ENCODE measurements at places on chromosomes 12 and 14. TPM values are rescaled to one million over a fixed set of nuclear protein-coding genes. Genes with fewer than 3 reads are reported as not detected.
A peak's percentile ranks its signal among the peaks of the same experiment; 100 is the strongest.

The TMEM119 gene
- total RNA-seq, result not detected

The RND1 gene
- total RNA-seq, result 4.0 TPM

The R3HDM2 gene
- total RNA-seq, result 36.6 TPM

The MBIP gene
- 19.0 TPM for total RNA-seq

The MLF2 gene
- total RNA-seq, result 147 TPM

The SYCP3 gene
- 0.25 TPM for total RNA-seq

The RNASE7 gene
- not detected for total RNA-seq

The CIT gene
- total RNA-seq, result 61.8 TPM

The RPS29 gene
- 1,408 TPM for total RNA-seq

DNA sequence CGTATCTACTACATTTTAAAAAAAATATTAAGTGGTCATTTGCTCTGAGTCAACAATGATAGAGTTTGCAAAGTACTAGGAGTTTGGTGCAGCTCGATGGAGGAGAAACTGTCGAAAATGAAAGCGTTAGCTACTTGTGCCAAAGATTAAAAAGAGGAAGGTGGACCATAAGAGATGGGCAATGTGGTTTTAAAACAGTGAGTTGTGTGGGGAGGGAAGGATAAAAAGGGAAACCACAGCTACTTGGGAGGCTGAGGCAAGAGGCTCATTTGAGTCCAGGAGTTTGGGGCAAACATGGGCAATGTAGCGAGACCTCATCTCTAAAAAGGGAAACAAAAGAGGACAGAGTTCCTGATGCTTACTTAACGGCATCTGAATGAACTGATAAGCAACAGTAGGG lies 18.2 kb upstream of the STRAP start:
- no peak for DNase-seq
- H3K27me3 ChIP-seq, result peaks cover 2% of the 10 kb centered on the region
- H3K36me3 ChIP-seq, result no peaks in the 10 kb centered on the region
- H3K4me1 ChIP-seq, result no peaks in the 10 kb centered on the region
- H3K27ac ChIP-seq, result no peak overlapping the region

- no peak overlapping the region for H3K4me3 ChIP-seq
- H3K27ac ChIP-seq, result no peak overlapping the region
Measured at GRCh38 chr12:115140981-115141655, 457.1 kb upstream of the TBX3 start.

- H3K36me3 ChIP-seq, result no peaks in the 10 kb centered on the region
- no peak overlapping the region for H3K4me3 ChIP-seq
- no peaks in the 10 kb centered on the region for H3K4me1 ChIP-seq
- H3K27me3 ChIP-seq, result no peaks in the 10 kb centered on the region
Measured at GRCh38 chr14:99381688-99382060, 99.0 kb downstream of the SETD3 start.

DNA sequence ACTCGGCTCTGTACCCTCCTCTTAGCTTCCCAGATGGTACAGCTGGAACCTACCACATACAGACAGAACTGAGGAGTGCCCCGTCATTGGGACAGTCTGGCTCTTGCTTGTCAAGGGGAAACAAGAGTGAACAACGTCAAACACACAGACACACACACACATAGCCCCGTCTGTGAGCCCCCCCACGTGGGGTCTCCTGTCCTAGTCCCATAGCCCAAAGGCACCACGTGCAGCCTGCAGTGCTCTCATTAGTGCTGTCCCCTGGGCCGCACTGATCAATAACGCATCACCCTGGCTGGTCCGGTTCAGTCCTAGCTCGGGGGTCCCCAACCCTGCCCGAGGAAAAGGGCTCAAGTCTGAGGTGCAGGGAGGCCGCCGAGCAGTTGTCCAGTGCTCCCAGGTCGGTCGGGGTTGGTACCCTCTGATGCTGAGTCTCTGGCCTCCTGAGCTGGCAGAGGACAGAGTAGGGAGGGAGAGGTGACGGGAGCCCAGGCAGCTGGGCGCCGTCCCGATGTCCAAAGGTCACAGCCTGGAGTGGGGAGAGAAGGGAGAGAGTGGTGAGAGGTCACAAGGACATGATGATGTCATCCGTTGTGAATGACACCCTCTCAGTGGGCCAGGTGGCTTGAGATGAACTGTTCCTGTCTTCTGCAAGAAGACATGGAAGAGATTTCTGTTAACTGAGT lies 105.4 kb upstream of the NOS1 start:
- H3K36me3 ChIP-seq, result no peaks in the 10 kb centered on the region
- H3K27ac ChIP-seq, result no peak overlapping the region
- DNase-seq, result no peak
- no peaks in the 10 kb centered on the region for H3K27me3 ChIP-seq
- H3K4me3 ChIP-seq, result no peak overlapping the region

- DNase-seq, result no peak
- no peaks in the 10 kb centered on the region for H3K36me3 ChIP-seq
- H3K4me1 ChIP-seq, result peaks cover 7% of the 10 kb centered on the region
- no peaks in the 10 kb centered on the region for H3K27me3 ChIP-seq
Measured at GRCh38 chr12:77795699-77796098, 35.0 kb upstream of the NAV3 start.

DNA sequence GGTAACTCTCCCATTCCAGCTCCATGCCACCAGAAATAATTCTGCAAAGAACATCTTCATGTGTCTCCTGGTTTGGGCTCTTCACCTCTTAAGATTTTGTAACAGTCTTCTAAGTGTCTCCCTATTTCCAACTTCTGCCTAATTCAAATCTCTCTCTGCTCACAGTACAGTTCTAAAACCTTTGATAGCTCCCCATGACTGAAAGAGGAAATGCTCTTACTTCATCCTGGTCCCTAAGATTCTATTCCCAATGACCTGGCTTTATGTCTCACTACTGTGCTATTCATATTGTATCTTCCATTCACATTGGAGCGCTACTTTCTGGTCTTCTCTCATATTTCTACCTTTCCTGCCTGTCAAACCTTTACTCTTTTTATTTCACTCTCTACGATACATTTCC lies 1.6 kb downstream of the AMN1 start:
- peaks cover 22% of the 10 kb centered on the region for H3K4me1 ChIP-seq
- no peak overlapping the region for H3K27ac ChIP-seq
- H3K36me3 ChIP-seq, result no peaks in the 10 kb centered on the region
- no peak overlapping the region for H3K4me3 ChIP-seq
- H3K27me3 ChIP-seq, result no peaks in the 10 kb centered on the region

DNA sequence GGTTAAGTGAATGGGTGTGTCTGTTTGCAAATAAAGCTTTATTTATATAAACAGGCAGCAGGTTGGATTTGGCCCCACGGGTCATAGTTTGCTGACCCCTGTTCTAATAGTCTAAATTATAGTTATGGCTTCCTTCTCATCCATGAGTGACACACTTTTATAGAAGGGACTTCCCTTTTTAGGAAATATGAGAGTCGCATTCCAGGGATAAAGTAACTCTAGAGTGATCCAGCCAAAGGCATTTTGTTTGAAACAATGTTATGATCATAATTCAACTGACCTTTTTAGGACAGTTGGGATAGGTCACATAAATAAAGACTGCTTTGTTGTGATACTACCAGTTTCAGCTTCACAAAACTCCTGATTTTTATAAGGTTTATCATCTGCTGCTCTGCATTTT lies 87.9 kb downstream of the ALX1 start:
- H3K27me3 ChIP-seq, result no peaks in the 10 kb centered on the region
- peaks cover 16% of the 10 kb centered on the region for H3K4me1 ChIP-seq
- H3K27ac ChIP-seq, result no peak overlapping the region

GRCh38 chr14:103108749-103109207 lies 14.3 kb downstream of the EXOC3L4 start:
- peaks cover 6% of the 10 kb centered on the region for H3K4me1 ChIP-seq
- no peaks in the 10 kb centered on the region for H3K36me3 ChIP-seq
- H3K27me3 ChIP-seq, result peaks cover 5% of the 10 kb centered on the region
- no peak overlapping the region for H3K27ac ChIP-seq
- no peak for DNase-seq

DNA sequence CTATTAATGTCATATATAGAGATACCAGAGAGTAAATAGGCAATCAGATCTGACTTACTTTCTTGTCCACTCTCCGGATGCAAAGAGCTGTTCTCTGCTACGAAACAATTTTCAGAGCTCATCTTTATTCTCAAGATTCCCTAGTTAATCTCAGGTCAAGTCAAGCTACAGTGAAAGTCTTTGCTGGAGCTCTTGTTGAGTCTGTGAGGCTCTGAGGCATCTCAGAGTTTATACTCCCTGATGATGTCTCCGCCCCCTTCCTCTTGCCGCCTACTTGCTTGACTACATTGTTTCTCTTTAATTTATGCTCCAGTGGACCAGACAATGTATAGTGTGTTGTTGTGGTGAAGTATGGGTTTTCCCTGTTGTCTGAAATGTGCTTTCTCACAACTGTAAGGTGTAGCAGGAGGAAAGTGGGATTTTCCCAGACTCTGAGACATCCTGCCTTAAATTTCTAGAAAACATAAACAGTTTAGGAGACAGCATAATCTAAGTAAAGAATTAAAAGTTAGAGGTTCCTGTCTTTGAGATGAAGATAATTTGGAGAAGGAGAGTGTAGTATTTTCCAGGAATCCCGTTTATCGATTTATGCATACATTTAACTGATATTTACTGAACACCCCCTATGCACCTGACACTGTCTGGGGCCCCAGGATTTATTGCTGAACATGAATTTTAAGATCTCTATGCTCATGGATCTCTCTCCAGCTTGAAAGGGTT lies at the start of gene CD69:
TSS of gene CD69 (minus strand) at position 203 of the 720 bp plus-strand sequence. CDS start at position 122, 81 bp downstream.
- H3K27me3 ChIP-seq, result no peaks in the 10 kb centered on the region
- H3K36me3 ChIP-seq, result no peaks in the 10 kb centered on the region
- peak within 1 kb of the TSS; percentile 15 for H3K4me3 ChIP-seq
- no peak within 1 kb of the TSS for H3K27ac ChIP-seq

DNA sequence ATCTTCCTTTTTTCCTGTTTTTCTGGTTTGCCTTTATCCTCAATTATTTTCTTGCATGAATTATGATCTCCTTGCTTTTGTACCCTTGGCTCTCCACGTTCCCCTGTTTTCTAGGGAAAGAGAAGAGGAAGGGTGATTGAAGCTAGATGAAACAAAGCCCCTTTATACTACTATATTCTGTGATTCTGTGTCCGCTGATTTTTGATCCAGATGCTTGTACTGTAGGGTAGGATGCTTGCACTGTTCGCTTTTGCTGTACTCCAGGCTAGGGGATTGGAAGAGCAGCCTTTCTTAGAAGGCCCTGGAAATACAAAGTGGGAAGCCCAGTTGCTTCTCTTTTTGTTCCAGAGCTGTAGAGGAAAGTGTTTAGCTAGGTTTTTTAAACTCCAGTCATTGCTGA lies 35.1 kb upstream of the KLHDC2 start:
- no peaks in the 10 kb centered on the region for H3K36me3 ChIP-seq
- no peak for DNase-seq
- no peak overlapping the region for H3K4me3 ChIP-seq

DNA sequence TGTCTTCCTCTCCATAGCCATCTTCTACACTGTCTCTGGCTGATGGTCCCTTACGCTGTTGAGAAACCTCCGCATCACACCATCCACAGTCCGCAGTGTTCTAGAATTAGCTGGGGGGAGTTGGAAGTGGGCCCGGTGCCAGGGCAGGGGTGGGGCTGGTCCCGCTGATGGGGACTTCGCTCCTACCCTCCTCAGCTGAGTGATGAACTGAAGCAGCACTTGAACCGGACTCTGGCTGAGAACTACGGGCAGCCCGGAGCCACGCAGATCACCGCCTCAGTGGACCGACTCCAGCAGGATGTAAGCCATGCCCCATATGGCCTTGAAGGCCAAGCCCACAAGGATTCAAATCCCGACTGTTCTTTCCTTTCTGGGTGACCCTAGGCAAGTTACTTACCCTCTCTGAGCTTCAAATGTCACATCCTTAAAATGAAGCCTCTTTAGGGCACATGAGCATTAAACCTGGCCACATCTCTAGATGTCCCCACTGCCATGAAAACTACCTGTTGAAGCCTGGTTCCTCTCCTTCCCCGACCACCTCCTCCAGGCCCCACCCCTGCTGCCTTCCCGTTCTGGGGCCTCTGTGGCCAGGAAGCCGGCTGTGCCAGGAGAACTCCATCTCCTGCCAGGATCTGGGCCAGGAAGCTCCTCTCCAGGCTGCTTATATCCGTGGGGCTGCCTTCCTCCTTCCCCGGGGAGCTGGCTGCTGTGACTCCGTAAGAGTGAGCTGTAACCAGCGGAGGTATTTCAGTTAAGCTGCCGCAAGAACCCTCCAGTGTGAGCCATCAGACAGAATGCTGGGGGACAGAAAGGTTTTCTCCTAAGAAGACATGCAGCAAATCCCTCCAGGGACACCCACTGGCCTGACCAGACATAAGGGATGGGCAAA lies 53.1 kb downstream of the TSPAN11 start:
- no peaks in the 10 kb centered on the region for H3K27me3 ChIP-seq
- H3K36me3 ChIP-seq, result no peaks in the 10 kb centered on the region
- no peaks in the 10 kb centered on the region for H3K4me1 ChIP-seq
- no peak overlapping the region for H3K4me3 ChIP-seq

- DNase-seq, result no peak
- H3K4me1 ChIP-seq, result peaks cover 43% of the 10 kb centered on the region
- no peak overlapping the region for H3K27ac ChIP-seq
- H3K27me3 ChIP-seq, result no peaks in the 10 kb centered on the region
Measured at GRCh38 chr14:74669256-74669655, 43.6 kb downstream of the AREL1 start.

DNA sequence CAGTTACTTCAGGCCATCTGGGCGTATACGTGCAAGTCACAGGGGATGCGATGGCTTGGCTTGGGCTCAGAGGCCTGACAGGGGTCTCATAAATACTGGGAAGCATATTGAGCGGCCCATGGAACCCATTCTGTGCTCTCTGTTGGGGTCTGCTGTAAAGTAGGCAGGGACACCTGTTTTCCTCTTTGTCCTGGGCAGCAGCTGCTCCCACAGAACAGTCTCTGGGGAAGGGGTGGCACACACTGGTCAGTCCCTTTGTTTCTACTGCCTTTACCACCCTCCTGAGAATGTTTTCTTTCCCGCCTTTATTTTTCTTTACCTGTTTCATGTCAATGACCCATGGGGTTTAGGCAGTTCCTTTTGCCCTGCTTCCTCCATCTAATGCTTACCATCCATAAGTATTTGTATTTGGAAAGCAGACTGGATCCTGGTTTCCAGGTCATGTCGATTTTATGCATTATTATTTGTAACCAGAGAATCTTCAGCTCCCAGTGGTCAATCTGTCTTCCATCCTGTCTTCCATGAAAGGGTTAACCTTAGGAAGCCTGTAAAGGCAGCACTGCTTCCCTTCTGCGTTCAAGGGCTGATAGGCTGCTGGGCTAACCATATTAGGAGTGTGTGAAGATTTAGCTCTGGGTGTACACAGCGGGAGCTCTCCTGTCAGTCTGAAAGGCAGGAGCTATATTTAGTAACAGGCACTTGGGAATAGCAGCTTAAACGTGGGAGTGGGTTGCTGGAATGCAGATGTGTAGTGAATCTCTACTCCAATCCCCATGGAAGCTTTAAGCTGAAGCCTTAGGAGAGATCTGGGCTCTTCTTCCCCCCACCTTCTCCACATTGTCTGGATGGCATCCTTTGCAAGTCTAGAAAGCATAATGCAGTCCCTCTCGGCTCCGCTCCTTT lies 124.0 kb downstream of the DYRK2 start:
- no peaks in the 10 kb centered on the region for H3K4me1 ChIP-seq
- no peak overlapping the region for H3K4me3 ChIP-seq
- no peaks in the 10 kb centered on the region for H3K27me3 ChIP-seq
- H3K36me3 ChIP-seq, result no peaks in the 10 kb centered on the region
- DNase-seq, result no peak

GRCh38 chr12:77728018-77728417 lies 102.7 kb upstream of the NAV3 start:
- no peak overlapping the region for H3K4me3 ChIP-seq
- H3K27ac ChIP-seq, result no peak overlapping the region
- no peak for DNase-seq
- no peaks in the 10 kb centered on the region for H3K36me3 ChIP-seq
- H3K4me1 ChIP-seq, result no peaks in the 10 kb centered on the region
